ENCODE measurements at places on chromosomes 13 and 19.
A peak's percentile ranks its signal among the peaks of the same experiment; 100 is the strongest.

DNA sequence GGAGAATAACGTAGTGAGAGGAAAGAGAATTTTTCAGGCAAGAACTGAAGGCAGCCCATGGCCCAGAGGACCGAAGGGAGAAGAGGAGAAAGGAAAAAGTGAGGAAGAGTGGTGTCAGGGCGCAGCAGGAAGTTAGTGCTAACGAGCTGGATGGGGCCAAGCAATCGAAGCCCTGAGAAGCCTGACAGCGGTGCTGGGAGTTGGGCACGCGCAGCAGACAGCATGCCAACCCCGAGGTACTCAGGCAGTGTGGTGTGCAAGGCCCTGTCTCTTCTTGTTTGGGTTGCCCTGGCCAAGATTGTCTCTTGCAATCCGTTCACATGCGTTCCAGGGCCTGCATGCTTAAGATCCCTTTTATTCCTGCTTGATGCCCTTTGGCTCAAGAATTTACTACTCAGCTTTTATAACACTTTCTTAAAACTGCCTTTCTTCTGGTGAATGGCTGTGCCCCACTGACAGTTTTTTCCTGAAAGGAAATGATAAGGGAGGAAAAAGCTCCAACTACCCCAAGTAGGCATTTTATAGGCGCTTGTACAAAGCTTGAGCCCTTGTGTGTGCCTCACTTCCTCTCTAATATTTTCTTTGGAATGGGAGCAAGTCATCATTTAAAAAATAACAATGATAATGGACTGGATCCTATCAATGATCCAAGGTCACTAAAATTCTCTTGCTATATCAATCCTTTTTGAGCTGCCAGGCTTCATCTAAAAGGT, 115.4 kb downstream of the FLT1 start:
- H3K4me1 ChIP-seq: no peaks in the 10 kb centered on the region
- no peaks in the 10 kb centered on the region for H3K27me3 ChIP-seq
- H3K27ac ChIP-seq: no peak overlapping the region
- H3K36me3 ChIP-seq: no peaks in the 10 kb centered on the region
- no peak overlapping the region for H3K4me3 ChIP-seq
- no peak for DNase-seq

GRCh38 chr19:56189785-56190184, 7.8 kb downstream of the ZSCAN5B start:
- no peak overlapping the region for H3K4me3 ChIP-seq
- H3K36me3 ChIP-seq: no peaks in the 10 kb centered on the region
- H3K4me1 ChIP-seq: no peaks in the 10 kb centered on the region
- no peaks in the 10 kb centered on the region for H3K27me3 ChIP-seq

DNA sequence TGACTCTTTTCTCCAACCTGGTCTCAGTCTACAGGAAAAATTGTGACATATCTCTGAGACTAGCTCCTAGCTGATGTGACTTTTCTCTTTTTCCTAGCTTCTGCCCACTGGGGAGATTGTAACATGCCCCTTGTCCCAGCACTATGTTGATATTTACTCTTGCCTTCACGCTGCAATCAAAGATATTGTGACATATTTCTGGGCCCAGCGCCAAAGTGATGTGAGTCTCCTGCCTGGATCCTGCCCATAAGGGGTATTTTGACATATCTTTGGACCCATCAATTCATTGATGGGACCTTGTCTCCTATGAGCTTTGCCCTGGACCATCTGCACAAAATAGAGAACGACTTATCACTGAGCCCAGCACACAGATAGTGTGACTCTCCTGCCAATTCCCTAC, 41.1 kb downstream of the ZNF729 start:
- DNase-seq: no peak
- no peak overlapping the region for H3K4me3 ChIP-seq
- H3K27me3 ChIP-seq: no peaks in the 10 kb centered on the region
- H3K36me3 ChIP-seq: no peaks in the 10 kb centered on the region
- H3K4me1 ChIP-seq: no peaks in the 10 kb centered on the region
- no peak overlapping the region for H3K27ac ChIP-seq

GRCh38 chr19:2014731-2015607, 545 bp downstream of the BTBD2 start:
- no peaks in the 10 kb centered on the region for H3K36me3 ChIP-seq
- no peak overlapping the region for H3K27ac ChIP-seq
- peaks cover 3% of the 10 kb centered on the region for H3K4me1 ChIP-seq
- H3K27me3 ChIP-seq: no peaks in the 10 kb centered on the region
- DNase-seq: peak; percentile 25

GRCh38 chr13:98476106-98476505, 100.8 kb downstream of the STK24 start:
- no peaks in the 10 kb centered on the region for H3K27me3 ChIP-seq
- peaks cover 13% of the 10 kb centered on the region for H3K4me1 ChIP-seq
- no peak overlapping the region for H3K27ac ChIP-seq
- peaks cover 20% of the 10 kb centered on the region for H3K36me3 ChIP-seq
- no peak for DNase-seq
- H3K4me3 ChIP-seq: no peak overlapping the region

DNA sequence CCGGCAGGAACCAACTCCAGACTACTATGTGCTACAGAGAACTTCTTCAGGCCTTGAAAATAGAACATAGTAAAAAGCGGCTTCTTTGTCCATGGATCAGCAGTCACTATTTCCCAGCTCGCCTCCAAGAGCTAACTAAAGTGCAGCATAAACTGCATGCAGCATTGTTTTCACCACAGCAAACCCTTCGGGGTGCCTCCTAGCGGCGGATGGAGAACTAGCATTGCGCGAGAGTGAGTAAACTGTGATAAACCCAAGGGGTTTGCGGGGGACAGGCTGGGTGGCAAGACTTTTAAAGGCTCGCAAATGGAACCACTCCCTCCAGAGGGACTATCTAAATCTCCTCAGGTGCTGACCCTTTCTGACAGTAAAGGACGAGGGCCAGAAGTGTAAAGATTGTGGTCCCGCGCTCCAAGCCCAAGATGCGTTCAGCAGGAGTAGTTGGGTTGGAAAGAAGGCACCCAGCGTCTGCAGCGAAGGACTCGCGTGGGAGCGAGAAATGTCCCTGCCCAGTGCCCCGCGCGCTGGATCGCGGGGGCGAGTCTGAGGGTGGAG, 21.5 kb upstream of the SGCG start:
- no peaks in the 10 kb centered on the region for H3K27me3 ChIP-seq
- DNase-seq: peak; percentile 80
- H3K4me3 ChIP-seq: no peak overlapping the region
- no peaks in the 10 kb centered on the region for H3K36me3 ChIP-seq

DNA sequence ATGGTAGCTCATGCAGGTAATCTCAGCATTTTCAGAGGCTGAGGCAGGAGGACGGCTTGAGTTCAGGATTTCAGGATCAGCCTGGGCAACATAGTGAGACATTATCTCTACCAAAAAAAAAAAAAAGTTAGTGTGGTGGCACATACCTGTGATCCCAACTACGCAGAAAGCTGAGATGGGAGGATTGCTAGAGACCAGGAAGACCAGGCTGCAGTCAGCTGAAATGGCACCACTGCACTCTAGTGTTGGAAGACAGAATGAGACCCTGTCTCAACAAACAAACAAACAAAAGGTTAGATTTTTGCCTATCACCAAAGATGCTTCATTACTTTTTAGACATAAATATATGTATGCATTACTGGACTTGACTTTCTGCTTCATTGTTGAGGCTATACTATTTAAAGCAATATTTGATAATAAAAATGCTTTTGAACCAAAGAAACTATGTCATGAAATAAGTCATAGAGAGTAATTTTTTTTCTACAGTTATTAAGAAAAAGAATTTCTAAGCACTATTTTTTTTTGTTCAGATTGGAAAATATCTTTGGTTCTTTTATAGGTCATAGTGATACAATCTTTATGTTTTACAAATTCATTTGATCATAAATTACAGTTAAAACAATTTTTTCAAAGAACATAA, 1180.1 kb upstream of the ATXN8OS start:
- H3K4me3 ChIP-seq: no peak overlapping the region
- H3K27ac ChIP-seq: no peak overlapping the region
- H3K4me1 ChIP-seq: no peaks in the 10 kb centered on the region
- no peak for DNase-seq

- no peaks in the 10 kb centered on the region for H3K27me3 ChIP-seq
- no peak overlapping the region for H3K27ac ChIP-seq
- H3K36me3 ChIP-seq: no peaks in the 10 kb centered on the region
- no peak for DNase-seq
- H3K4me3 ChIP-seq: no peak overlapping the region
Observed at GRCh38 chr13:40341096-40341471, 325.4 kb downstream of the FOXO1 start.

DNA sequence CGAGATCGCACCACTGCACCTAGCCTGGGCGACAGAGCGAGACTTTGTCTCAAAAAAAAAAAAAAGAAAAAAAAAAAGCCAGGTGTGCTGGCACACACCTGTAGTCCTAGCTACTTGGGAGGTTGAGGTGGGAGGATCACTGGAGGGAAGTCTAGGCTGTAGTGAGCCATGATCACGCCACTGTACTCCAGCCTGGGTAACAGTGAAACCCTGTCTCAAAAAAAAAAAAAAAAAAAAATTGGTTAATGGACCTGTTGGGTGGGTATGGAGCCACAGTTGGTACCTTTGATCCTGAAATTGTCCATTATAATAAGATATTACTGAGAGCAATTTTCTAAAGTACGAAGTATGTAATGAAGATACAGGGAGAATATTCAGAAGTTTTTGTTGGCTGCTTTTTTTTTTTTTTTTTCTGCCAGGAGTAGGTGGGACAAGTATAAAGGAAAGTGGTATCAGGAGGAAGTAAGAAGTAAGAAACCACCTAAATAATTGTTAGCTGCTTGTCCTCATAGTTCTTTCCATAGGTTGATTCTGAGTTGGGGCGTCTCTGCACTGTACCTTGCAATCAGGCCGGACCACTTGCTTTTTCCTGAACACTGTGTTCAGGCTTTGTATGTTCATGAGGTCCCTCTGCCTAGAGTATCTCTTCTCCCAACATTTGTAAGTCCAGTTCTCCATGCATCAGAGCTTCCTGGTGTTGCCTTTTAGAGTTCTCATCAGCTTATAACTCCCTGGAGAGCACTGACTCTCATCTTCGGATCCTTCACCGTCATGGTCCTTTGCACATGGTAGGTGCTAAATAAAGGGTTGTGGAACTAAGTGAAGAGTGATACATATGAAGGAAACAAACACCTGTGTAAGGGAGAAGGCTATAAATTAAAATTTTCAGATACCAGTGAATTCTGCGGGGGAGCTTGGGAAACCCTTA, 31.7 kb downstream of the ARHGAP35 start:
- H3K4me3 ChIP-seq: no peak overlapping the region
- H3K36me3 ChIP-seq: no peaks in the 10 kb centered on the region
- no peaks in the 10 kb centered on the region for H3K4me1 ChIP-seq
- H3K27me3 ChIP-seq: no peaks in the 10 kb centered on the region

- H3K36me3 ChIP-seq: no peaks in the 10 kb centered on the region
- H3K4me3 ChIP-seq: no peak overlapping the region
- no peaks in the 10 kb centered on the region for H3K4me1 ChIP-seq
- H3K27ac ChIP-seq: no peak overlapping the region
Observed at GRCh38 chr13:94272038-94272437, 207.4 kb downstream of the DCT start.

GRCh38 chr19:13270514-13271105, 120.4 kb downstream of the IER2 start:
- no peak overlapping the region for H3K27ac ChIP-seq
- DNase-seq: no peak
- no peak overlapping the region for H3K4me3 ChIP-seq
- H3K4me1 ChIP-seq: no peaks in the 10 kb centered on the region
- H3K36me3 ChIP-seq: no peaks in the 10 kb centered on the region
- no peaks in the 10 kb centered on the region for H3K27me3 ChIP-seq

GRCh38 chr13:67515895-67516294, 285.8 kb upstream of the PCDH9 start:
- no peak for DNase-seq
- H3K36me3 ChIP-seq: no peaks in the 10 kb centered on the region
- H3K4me3 ChIP-seq: no peak overlapping the region
- H3K4me1 ChIP-seq: no peaks in the 10 kb centered on the region
- no peak overlapping the region for H3K27ac ChIP-seq

DNA sequence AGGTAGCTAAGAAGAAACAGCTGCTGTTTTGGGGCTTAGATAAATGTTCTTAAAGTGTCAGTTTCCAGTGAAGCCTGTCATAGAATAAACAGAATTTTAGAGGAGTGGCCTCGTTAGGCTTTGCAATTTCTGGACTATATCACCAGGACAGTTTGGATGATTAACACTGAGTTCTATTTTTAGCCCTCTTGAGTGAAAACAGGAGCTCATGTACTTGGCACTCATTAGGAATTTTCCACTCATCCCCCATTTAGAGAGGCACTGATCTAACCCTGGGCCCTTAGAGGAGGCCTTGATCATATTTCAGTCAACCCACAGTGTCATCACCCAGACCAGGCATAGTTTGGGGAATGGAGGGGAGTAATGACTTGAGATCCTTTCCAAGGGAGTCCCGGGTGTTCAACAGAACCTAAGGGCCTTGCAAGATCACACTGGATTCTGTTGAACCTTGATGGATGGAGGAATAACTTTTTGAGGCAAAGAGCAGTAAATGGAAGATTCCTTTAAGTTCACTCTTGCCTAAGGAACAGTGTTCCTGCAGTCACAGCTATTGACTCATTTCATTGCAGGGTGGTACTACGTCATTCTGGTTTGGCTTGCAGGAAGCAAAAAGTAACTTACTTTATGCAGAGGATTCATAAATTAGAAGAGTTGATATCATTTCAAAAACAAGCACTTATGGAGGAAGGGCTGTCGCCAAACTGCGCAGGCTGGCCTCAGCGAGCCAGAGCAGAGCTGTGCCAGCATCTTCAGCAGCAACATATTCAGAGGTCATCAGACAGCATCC, 160.2 kb downstream of the SLC7A1 start:
- H3K4me1 ChIP-seq: no peaks in the 10 kb centered on the region
- DNase-seq: peak; percentile 68
- H3K4me3 ChIP-seq: no peak overlapping the region
- no peaks in the 10 kb centered on the region for H3K27me3 ChIP-seq

- H3K27me3 ChIP-seq: no peaks in the 10 kb centered on the region
- no peak overlapping the region for H3K4me3 ChIP-seq
- no peaks in the 10 kb centered on the region for H3K4me1 ChIP-seq
- no peak for DNase-seq
- H3K27ac ChIP-seq: no peak overlapping the region
Observed at GRCh38 chr13:33797622-33798021, 20.3 kb upstream of the RFC3 start.

DNA sequence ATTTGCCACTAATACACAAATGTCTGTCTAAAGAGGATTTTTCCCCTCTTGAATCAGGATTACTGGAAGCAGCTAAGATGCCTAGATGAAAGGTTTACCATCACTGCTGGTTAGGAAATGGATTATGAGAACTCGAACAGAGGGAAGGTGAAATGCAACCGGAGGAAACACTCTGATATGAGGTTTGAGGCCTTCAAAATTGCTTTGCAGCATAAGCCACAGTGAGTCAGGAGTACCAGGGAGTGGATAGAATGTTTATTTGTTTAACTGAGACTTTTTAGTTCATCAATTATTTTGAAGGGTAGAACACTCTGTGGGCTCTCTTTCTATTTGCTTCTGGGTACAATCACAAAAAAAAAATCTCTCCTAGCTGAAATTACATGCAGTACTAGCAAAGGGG, 18.1 kb downstream of the CDADC1 start:
- DNase-seq: no peak
- H3K27me3 ChIP-seq: no peaks in the 10 kb centered on the region
- H3K36me3 ChIP-seq: peaks cover 9% of the 10 kb centered on the region
- no peaks in the 10 kb centered on the region for H3K4me1 ChIP-seq
- H3K27ac ChIP-seq: no peak overlapping the region
- no peak overlapping the region for H3K4me3 ChIP-seq

- DNase-seq: no peak
- no peak overlapping the region for H3K4me3 ChIP-seq
- no peak overlapping the region for H3K27ac ChIP-seq
- peaks cover 2% of the 10 kb centered on the region for H3K36me3 ChIP-seq
Observed at GRCh38 chr13:38883783-38884182, 106.8 kb downstream of the STOML3 start.

Measured in kidney (tissue), 22 donors.